ENCODE measurements at places on chromosomes 5 and 9.

DNA sequence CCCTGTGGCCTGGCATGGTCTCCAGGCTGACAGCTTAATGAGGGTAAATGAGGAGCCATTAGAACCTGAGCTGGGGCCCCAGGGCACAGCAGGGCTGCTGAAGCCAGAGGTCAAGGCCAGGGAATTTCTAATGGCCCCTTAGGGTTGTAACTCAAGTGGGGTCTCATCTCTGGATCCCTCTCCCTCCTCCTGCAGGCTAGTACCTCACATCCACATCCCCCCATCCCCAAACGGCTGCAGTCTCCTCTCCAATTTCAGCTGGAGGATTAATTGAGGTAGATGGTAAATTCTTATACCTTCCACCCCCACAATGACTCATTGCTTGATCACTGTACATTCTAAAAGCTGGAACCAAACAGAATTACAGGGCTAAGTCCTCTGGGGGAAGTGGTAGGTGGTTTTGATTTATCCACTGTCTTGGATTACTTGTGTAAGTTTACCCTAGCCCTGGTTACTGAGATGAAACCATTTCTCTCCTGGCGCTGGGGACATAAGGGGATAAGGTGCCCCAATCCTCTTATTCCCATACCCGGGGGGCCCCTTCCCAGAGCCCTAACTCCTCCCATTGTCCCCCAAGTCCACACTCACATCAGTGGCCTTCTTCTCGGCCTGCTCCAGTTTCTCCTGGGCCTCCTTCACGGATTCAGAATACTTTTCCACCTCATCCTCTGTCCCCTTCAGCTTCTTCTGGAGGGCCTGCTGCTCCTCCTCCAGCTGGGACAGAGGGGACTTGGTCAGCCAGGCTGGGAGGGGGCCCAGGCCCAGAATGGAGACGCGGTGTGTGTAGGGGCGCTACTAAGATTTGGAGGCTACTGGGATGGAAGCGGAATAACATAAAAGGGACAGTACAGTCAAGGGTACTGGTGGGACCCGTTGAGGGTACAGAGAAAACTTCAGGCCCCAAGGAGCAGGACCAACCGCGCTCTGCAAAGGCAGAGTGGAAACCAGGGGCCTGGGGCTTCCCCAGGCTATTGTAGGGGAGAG is 875 bp downstream of the TPM2 start:
- DNase-seq: no peak

DNA sequence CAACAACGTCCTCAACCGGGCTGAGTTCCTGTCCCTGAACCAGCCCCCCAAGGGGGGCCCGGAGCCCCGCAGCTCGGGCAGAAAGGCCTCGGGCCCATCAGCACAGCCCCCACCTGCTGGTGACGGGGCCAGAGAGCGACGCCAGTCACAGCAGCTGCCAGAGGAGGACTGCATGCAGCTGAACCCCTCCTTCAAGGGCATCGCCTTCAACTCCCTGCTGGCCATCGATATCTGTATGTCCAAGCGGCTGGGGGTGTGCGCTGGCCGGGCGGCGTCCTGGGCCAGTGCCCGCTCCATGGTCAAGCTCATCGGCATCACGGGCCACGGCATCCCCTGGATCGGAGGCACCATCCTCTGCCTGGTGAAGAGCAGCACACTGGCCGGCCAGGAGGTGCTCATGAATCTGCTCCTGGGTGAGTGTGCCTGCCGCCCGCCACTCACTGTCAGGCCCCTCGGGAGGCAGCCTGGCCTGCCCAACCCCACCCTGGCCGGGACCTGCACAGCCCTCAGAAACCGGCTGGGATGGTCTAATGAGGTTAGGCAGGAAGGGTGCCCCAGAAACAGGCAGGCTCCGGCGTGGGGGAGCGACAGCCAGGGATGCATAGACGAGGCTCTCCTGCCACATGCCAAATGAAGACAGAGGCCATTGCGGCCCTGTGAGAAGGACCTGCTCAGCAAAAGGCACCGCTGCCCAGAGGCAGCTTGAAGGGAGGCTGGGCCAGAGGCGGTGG is 678 bp downstream of the PLPP7 start:
- DNase-seq: no peak

- DNase-seq: no peak
Observed at GRCh38 chr5:180330810-180331646, 22.1 kb downstream of the GFPT2 start.

- no peak for DNase-seq
Observed at GRCh38 chr5:103821361-103821760, 258.8 kb upstream of the NUDT12 start.

DNA sequence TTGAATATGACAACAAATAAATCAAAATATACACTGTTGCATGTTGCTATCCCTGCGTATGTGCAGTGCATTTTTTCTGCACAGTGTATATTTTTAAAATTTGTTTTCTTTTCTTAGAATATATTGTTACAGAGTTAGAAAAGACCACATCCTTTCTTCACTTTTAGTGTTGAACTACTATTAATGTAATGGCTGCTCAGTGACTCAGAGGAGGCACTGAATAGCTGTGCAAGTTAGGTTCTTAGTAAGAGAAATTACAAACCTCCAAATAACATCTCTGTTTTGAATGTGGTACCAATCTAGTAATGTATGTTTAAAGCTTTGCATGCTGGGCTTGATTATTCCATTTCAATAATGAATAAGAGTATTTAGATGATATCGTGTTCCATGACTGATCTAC is 208.9 kb upstream of the PRR16 start:
- no peak for DNase-seq

DNA sequence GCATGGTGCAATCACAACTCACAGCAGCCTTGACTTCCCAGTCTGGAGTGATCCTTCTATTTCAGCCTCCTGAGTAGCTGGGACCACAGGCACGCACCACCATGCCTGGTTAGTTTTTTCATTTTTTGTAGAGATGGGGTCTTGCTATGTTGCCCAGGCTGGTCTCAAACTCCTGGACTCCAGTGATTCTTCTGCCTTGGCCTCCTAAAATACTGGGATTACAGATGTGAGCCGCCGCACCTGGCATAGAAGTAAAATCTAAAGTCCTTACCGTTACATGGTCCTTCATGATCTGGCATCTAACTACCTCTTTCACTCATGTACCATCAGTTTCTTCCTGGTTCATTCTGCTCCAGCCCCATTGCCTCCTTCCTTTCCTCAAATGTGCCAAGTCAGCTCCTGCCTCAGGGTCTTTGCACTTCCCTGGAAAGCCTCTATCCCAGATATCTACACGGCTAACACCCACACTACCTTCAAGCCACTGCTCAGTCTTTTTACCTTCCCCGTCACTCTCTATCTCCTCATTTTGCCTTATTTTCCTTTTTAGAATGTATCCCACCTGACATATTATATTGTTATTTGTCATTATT is 6.9 kb upstream of the RBM27 start:
- DNase-seq: no peak

GRCh38 chr9:90789862-90790261 is 11.8 kb upstream of the SYK start:
- DNase-seq: no peak

Data from activated naive CD8-positive, alpha-beta T cell treated with anti-CD3 and anti-CD28 coated beads, Interleukin-2, amount 50 U/mL, for 24 hours (primary cell).